ENCODE measurements at places on chromosomes 16 and 17.

DNA sequence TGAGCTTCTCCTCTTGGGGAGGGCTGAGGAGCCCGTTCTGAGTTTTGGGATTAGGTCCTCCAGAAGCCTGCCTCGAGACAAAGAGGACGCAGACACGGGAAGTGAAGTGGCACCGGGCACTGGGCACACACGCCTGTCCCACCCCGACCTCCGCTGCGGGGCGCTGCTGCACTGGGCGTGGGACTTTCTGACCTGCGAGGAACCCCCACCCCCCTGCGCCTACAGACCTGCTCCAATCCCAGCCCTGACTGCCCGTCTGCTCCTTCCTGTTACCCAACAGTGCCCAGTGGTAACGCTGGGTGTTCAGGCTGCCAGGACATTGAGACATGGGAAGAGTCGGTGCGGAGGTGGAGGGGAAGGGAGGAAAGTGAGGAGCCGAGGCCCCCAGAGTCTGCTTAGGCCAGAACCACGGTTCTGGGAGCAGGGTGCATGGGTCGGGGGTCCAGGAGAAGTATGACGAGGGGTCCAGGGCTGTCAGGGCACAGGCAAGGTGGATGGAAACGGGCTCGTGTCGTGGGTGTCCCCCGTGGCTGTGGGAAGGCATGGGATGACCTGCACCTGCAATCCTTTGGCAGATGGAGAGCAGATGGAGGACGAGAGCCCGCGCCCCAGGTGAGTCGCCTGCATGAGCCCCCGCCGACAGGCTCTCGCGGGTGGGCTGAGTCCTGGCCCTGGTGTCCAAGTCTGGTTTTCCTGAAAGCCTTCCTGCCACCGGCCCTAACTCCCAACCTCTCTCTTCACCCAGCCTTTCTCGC is 112.0 kb upstream of the CREBBP start:
- DNase-seq, result no peak

DNA sequence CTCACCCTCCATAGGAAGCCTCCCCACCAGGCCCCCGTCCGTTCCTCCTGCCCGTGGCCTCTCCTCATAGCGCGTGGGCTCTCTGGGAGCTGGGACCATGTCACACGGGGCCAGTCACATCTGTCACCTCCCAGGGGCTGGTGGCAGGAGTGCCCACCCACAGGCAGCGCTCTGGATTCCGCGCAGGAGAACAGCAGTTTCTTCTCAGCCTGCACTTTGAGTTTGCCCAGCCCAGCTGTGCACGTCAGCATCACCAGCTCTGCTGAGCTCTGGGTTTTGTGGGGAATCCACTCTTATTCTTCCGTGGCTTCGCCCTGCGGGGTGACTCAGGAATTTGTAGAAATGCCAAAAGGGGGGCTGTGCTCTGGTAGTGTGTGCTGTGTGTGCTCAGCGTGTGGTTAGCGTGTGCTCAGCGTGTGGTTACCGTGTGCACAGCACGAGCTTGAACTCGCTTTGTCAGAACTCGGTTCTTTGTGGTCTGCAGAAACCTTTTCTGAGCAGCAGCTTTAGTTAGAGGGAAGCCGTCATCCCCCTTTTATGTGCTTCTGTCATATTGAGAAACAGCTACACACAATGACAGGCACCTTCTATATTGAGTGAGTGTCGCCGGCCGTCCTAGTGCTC is 3.2 kb downstream of the ACSF3 start:
- no peak for DNase-seq

- no peak for DNase-seq
Observed at GRCh38 chr17:32314636-32315035, 27.3 kb downstream of the C17orf75 start.

- no peak for DNase-seq
Observed at GRCh38 chr17:13311306-13311705, 290.4 kb downstream of the HS3ST3A1 start.

DNA sequence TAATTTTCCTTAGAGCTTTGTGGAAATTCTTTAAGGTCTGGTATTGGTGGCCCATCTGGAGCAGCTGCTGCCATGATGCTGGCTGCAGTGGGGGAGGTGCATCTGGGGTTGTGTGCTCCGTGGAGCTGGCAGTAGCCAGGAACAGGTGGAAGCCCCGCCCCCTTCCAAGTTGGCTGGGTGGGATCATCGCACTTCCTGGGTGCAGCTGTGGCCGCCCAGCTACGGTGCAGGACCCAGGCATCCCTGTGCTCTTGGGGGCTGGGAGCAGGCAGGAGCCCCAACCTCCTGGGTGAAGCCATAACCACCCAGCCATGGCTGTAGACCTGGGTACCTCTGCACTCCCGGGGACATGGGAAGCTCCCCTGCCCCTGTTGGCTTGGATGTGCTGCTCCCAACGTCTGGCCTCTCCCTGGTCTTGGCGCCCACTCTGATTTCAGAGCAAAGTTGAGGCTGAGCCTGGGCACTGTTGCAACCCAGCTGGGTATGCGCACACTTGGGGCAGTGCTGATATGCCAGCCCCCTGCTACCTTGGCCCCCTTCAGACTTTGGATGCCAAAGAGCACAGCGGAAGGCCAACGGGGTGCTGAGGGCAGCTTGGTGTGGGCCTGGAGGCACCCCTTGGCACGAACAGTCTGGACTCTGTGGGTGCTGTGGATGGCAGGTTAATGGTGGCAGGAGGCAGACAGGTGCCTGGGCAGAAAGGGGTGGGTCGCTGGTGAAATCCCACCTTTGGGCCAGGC is 145.2 kb downstream of the MYO1D start:
- DNase-seq, result no peak

- DNase-seq, result no peak
Observed at GRCh38 chr17:41406205-41406604, 8.8 kb upstream of the KRT31 start.

DNA sequence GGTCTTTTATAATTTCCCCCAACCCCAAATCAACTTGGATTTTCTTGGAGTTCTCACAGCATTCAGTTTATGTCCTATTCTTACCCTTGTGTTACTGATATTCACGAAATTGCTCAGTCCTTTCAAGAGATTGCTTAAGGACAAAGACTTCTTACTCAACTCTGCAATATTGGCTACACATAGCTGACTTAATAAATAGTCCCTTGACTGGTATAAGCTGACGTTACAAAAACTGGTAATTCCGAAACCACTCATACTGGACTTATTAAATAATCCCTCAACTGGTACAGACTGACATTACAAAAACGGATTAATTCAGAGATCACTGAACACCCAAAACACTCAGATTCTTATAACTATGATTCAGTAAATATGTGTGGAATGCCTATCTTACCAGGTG is 860 bp downstream of the TIGD7 start:
- DNase-seq, result no peak

GRCh38 chr17:51563961-51564360 is 303.6 kb downstream of the UTP18 start:
- DNase-seq, result no peak

DNA sequence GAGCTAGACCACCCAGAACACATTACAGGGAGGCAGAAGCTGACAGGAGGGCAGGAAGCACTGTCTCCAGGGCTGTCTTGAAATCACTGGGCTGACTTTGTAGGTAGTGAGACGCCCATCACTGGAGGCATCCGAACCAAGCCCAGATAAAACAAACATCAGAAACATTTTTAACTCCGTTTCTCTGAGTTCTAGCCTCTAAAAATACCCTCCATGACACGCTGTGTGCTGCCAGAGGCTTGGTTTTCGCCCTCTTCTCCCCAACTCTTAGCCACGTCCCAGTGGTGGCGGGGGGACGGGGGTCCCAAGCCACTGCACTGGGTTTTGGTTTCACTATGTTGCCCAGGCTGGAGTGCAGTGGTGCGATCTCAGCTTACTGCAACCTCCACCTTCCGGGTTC is 1.2 kb downstream of the CEP295NL start:
- no peak for DNase-seq

DNA sequence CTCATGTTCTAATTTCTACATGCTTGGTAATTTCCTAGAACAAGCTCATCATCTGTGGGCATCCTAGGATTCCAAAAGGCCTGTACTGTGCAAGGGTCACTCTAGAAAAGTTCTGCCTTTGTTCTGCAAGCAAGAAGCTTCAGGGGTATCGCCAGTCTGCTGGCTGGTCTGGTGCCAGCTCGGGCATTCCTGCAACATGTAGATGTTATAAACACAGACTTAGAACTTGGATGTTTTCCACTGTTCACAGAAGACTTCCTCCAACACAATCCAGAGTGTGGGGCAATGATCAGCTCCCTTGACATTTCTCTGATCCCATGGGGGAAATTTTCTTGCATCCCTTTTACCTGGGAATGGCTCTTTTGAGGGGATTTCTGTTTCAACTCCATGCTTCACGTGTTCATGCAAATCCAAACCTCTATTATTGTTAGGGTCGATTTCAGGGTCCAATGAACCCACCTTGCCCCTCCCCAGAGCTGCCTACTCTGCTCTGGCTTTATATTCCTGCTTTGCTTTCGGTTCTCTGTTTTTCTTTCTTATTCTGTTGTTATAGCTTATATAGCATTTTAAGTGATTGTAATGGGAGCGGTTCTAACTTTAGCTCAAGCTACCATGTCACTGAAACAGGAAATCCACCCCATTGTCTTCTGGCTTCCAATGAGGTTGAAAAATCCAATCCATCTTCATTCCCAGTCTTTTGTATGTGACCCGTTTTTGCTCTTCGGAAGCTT is 25.3 kb downstream of the UBE2O start:
- DNase-seq, result no peak

DNA sequence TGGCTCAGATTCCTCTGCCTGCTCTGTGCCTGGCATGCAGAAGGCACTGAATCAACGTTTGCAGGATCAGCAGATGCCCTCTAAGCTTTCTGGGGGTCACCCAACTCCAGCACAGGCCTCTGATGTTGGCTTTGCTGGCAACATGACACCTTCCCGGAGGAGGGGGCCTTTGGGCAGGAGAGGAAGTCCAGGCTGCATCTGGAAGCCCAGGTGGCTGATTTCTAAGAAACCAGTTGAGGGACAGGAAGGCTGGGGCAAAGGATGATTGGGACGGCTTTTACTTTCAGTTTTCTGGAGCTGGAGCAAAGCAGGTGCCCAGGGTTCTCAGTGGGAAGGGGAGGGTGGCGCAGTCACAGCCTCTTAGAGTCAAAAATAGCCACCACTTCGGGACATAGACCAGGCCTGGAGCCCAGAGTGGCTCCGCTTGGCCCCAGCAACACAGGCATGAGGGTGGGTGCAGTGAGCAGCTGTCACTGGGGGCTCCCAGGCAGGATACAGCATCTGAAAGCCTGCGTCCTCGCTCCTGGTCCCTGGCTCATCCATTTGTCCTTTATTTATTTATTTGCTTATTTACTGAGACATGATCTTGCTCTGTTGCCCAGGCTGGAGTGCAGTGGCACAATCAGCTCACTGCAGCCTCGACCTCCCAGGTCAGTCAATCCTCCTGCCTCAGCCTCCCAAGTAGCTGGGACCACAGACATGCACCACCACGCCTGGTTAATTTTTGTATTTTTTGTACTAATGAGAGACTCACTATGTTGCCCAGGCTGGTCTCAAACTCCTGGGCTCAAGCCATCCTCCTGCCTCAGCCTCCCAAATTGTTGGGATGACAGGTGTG is 15.1 kb downstream of the SOCS1 start:
- DNase-seq, result no peak

DNA sequence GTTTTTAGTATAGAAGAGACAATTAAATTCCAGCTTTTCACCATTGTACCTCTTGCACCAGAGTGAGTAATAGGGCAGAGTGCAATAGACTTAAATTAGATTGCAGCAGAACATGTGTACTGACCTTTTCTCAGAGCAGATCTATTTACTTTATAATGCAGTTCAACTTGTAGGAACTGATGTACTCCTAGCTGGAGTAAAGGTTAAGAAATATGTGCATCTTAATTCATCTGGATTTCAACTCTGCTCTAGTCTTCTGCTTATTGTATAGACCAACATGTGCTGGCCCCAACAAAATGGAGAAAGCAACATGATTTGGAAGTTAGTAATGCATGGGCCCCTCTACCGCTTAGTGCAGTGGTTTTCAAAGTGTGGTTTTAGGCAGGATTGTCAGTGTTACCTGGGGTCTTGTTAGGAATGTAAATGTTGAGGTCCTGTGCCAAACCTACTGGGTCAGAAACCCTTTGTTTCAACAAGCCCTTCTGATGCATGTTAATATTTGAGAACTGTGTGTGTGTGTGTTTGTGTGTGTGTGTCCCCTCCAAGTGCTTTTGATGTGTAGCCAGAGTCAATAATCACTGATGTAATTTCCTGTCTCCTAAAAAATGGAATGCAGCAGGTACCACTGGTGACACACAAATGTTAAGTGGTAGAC is 138.6 kb downstream of the TOX3 start:
- no peak for DNase-seq

DNA sequence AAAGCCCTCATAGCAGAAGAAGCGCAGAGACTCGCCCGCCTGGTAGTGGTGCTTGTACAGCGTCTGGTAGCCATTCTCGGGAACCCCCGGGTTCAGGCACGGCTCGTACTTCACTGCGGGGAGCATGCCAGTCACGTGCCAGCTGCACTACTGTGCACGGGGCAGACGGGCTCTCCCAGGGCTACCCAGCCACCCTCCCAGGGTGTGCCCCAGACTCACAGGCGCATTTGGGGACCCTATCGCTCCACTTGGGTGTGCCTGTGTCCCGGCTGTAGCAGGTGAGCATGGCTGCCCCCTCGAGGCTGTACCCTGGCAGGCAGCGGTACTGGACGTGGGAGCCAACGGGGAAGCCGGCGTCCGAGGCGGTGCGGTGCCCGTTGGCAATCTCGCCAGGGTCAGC is 10.3 kb upstream of the CDIPT start:
- no peak for DNase-seq

GRCh38 chr16:84508502-84508901 is 4.0 kb upstream of the MEAK7 start:
- DNase-seq, result no peak

DNA sequence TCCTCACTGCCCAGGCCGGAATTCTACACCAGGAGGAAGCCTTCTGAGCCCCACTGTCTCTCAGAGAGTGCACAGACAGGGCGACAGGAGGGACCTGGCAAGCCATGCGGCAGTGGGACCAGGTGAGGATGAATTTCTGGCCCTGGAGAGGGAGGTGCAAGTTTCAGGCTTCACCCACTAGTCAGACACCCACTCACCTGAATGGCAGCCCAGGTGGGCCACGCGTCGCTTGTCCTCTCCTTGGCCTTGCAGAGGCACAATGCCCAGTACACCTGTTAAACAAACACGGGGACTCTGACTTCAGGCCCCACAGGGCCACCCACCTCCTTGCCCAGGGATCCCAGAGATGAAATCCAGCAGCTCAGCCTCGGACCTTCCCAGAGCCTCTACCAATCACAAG is 4.2 kb downstream of the CORO7 start:
- no peak for DNase-seq

DNA sequence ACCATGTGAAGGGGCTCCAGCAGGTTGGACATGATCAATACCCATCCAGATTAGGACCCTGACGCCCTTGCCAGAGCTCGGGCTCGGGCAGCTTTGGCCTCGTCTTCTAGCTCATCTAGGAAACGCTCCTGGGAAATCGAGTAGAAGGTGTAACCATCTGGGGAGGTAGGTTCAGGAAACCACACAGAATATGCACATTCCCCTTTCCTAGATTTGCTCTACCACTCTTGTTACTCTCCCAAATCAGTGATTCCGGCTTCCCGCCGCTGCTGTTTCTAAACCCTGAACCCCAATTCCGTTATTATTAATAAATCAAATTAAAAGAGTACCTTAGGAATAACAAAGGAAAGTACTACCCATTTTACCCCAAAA is 507 bp downstream of the COA3 start:
- no peak for DNase-seq
